ENCODE measurements at places on chromosomes 1 and 21. TPM values are rescaled to one million over a fixed set of nuclear protein-coding genes. Genes with fewer than 3 reads are reported as not detected.

GRCh38 chr21:42456457-42456856 lies 39.6 kb downstream of the RSPH1 start:
- no peak for DNase-seq

SPATA17 gene
- polyA plus RNA-seq, result 0.81 TPM

DNA sequence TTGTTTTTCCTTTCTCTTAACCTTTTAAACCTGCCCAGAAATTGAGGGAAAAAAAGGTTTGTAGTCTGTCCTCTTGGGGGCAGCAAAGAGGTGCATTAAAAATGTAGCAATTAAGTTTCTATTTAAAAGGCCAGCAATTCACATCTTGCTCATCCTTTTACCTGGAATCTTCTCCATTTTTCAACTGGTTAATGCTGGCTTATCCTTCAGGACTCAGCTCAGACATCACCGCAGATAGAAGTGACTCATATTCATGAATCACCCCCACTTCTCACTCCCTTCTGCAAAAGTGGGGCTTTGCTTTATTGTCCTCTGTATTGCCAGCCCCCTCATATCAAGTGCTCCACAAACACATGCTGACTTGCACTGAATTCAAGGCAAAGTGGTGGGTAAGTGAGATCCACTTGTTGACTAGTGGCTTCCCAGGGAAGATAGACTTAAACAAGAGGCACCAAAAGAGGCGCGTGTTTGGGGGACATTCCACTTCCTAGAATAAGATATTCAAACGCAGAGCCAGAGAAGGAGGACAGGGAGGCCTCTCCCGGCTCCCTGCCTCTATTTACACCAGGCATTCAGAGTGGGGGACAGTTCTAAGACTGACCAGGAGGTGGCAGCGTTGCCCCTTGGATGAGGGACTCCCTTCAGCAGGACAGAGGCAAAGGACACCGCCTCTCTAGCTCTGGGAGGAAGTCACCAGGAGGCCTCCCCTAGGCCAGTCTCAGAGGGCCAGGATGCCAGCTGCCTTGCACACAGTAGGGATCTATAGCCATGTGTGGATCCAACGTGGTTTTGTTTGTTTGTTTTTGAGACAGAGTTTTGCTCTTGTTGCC lies 23.2 kb upstream of the ZNF648 start:
- DNase-seq, result peak; percentile 81

DNA sequence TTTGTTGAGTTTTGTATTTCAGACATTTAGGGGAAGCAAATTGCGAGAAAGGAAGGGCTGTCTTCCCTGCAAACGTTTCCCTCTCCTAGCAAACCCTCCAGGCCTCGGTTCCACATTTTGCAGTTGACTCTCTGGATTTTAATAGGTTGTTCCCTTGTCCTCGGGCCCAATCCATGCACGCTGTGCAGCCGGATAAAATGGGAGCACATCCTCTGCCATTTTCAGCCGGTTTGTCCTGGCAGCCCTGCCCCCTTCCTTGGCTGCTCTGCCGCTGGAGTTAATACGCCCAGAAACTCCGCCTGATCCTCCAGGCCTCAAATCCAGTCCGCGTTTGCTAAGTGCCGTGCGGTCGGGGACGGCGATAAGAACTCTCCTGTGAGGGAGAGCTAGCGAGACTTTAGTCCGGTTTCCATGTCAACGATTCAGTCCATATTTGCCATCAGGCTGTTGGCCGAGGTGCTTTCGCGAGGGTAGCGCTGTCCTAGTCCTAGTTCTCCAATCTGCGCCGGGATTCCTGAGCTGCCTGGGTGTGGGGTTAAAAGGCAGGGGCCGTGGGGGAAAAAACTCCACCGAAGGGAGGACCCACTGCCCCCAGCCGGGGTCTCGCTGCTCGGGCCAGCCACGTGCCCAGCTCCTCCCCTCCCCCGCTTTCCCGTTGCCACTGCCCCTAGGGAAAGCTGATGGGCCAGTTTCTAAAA lies 2.9 kb upstream of the ARID1A start:
- DNase-seq, result peak; percentile 82

DNA sequence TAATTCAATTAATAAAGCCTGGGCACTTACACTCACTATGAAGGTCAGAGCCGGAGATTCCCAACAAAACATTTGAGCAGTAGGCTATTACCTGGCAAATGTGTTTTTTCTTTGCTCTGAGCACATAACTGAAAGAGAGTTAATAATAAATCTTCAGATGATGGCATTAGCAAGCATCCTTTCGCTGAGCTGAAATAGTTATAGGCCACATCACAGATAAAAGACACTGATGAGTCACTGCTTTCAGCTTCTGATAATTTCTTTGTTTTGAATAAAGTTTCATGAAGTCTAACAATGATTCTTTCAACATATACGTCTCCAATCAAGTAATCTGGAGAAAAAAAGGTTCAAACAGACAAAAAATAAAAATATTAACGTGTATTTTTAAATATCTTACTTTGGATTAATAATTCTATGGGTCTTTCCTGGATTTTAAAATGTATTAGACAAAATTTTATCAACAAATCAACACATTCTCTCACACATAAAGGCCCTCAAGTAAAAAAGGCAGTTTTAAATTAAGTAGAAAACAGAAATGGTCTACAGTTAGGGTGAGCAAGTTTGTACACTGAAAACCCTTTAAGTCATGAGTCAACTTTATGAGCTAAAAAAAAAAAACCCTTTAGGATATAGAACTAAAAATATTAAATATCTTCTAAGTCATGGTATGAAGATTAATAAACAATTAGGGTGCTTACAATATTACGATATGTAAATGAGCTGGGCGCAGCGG lies 33.1 kb downstream of the LTN1 start:
- no peak for DNase-seq

- no peak for DNase-seq
Observed at GRCh38 chr1:186125035-186125434, 250.0 kb downstream of the TPR start.

TOE1 gene
- 17.3 TPM for polyA plus RNA-seq

DNA sequence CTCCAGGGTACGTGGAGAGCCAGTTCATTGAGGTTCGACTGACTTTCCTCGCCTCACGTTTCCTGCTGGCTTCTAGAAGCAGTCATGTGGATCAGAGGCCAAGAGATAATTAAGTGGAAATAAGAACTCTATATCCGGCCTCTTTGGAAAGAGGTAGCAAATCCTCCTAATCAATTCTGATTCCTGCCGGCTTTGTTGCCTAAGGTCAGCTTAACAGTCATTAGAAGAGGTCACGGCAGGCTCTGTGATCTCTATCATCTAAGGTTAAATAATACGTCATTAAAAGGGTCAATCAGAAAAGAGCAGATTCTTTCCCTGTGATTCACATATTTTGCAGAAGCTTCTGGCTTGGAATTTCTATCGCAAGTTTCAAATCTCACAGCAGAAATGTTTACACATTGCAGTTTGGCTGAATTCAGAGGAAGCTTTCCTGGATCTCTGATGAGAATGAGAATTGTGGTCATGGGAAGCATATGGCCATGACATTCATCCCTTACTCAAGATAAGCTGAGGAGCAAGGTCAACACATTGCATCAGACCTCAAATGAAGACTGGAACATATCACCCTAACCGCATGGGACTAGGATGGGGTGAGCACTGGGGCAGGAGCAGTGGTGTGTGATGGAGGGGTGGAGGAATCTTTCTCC lies 189.4 kb downstream of the PBX1 start:
- no peak for DNase-seq

DNA sequence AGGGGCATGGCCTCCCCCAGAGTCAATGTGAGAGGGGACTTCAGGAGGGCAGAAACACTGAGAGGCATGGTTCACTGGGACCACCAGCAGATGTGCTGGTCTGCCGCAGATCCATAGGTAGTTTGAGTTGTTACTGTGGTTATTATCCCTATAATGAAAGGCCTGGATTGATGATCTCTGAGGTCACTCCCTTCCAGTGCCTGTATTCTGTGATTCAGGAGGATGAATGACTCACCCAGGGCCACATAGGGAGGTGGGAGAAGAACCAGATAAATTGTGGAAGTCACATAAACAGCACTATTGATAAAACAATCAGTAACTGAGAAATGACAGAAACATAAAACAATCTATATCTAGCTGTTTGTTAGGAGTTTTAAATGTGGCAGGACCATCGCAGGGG lies 22.7 kb upstream of the ACTL8 start:
- DNase-seq, result no peak

CASQ2 gene
- polyA plus RNA-seq, result not detected

GRCh38 chr1:101136271-101136670 lies 100.5 kb upstream of the S1PR1 start:
- DNase-seq, result no peak

GRCh38 chr1:182111496-182111895 lies 50.0 kb upstream of the ZNF648 start:
- no peak for DNase-seq

GRCh38 chr1:201758499-201759050 lies 70.4 kb upstream of the IPO9 start:
- DNase-seq, result no peak

GRCh38 chr21:44767834-44768831 lies 33.5 kb downstream of the UBE2G2 start:
- DNase-seq, result no peak

DNA sequence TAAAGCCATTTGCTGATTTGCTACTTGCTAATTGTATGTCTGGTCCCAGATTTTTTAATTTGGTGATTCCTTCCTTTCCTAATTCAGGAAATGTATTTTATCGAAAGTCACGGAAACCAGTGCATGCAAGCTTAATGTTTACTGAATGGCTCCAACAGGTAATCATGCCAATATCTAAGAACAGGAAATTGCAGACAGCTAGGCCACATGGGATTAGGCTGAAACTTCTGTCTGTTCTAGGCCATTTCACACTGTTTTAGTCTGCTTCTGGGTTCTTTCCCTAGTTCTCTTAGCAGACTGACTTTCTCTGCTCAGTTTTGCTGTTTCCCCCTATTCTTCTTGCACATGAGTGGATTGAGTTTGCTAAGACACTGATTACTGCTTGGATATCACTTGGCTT lies 111.4 kb downstream of the NTNG1 start:
- no peak for DNase-seq

- DNase-seq, result no peak
Observed at GRCh38 chr1:16126743-16127515, 28.9 kb downstream of the EPHA2 start.

DNA sequence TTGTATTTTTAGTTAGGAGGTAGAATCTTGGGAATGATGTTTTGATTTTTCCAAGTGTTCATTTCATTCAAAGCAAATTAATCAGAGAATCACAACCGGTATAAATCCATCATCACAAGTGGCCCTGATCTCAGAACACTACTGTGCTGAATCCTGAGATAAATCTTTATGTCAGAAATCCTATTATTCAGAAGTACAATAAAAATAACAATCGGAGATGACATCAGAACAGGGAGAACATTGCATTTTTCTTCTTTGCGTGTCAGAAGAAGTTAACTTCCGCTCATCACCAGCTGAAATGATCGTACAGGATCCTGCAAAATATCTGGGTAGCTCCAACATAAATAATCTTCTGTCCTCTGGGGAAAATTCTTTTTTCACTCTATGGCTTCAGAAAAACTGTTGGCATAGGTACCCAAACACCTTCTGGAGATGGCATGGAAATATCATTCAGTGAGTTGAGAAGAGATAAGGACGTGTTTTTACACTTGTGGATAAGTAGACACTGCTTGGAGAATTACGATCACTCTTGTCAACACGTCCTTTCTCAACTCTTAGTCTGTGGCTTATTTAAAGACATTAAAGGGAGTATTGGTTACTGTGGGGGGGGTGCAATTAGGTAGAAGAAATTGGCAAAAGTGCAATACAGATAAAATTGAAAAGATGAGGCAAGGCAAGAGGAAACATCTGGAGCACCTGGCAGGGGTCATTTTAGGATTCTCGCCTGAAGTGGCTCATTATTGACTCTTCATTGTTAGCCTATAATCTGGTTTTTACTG lies 46.9 kb upstream of the SMYD2 start:
- DNase-seq, result no peak

GRCh38 chr1:97364086-97364485 lies 556.7 kb downstream of the DPYD start:
- DNase-seq, result no peak

DNA sequence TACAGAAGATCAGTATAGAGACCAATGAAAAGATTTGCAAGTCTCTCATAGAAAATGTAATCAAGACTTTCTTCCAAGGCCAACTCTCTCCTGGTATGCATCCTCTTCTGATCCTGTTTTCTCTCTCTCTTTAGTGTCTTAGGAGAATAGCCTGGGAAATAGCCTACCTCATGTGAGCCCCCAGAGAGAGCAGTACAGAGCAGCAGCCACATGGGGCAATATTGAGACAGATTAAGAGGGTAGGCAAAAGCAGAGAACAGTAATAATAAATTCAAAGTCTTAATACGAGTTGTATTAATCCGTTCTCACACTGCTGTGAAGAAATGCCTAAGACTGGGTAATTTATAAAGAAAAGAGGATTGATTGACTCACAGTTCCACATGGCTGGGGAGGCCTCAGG lies 61.4 kb downstream of the RNASEL start:
- DNase-seq, result no peak

GRCh38 chr1:162541619-162542141 lies 19.8 kb upstream of the UAP1 start:
- DNase-seq, result no peak

GRCh38 chr1:165052936-165053335 lies 303.6 kb downstream of the LMX1A start:
- no peak for DNase-seq

C1orf53 gene
- 22.9 TPM for polyA plus RNA-seq

OR2L5 gene
- not detected for polyA plus RNA-seq

Measured in SK-N-SH (cell line).